Upper lobe of right lung (tissue), 1 donor: ENCODE measurements at places on chromosomes 3 and 15. TPM values are rescaled to one million over a fixed set of nuclear protein-coding genes. Genes with fewer than 3 reads are reported as not detected.

TRH gene
- total RNA-seq = not detected

LAMB2 gene
- total RNA-seq = 489 TPM

C2CD4B gene
- 3.5 TPM for total RNA-seq

UBA7 gene
- total RNA-seq = 110 TPM

IGSF10 gene
- 32.4 TPM for total RNA-seq

RGMA gene
- 4.1 TPM for total RNA-seq

STARD5 gene
- total RNA-seq = 5.4 TPM

BNC1 gene
- 3.1 TPM for total RNA-seq

MASP1 gene
- total RNA-seq = 5.9 TPM

SGO1 gene
- not detected for total RNA-seq

ITIH1 gene
- not detected for total RNA-seq

INKA1 gene
- total RNA-seq = 6.6 TPM

CCRL2 gene
- 28.5 TPM for total RNA-seq
